ENCODE measurements at places on chromosomes 6 and 20.

DNA sequence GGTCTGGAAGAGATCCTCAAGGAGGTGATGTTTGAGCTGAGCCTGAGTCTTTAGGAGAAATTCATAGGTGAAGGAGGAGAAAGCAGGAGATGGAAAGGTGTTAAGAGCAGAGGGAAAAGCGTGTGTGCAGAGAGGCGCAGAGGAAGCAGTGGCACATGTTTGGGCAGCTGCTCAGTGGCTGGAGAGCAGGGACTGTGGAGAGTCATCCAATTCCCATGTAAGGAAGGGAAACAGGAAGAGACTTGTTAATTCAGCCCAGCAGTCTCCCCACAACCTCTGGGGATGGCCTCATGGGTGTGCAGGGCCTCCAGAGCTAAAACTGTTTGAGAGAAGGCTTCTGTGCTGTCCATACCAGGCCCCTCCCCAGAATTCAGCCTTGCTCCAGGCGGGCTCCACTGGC is 16.2 kb downstream of the AAR2 start:
- DNase-seq, result no peak

DNA sequence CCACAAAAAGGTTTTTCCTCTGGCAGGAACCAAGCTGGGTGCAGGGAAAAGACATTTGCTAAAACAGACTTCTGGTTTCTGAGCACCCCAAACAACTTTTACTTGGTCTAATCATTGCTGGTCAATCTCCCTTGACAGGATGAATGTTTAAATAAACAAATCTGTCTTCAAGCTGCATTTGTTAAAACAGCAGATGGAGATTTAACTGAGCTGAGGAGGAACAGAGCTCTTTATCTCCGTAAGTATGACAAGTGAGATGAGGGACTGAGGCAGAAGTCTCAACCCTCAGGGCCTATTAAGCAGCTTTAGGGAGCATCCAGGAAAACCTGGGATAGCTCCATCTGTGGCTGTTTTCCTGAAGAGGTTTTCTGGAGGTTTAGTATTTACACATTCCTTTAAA is 40.6 kb downstream of the NINL start:
- DNase-seq, result no peak

DNA sequence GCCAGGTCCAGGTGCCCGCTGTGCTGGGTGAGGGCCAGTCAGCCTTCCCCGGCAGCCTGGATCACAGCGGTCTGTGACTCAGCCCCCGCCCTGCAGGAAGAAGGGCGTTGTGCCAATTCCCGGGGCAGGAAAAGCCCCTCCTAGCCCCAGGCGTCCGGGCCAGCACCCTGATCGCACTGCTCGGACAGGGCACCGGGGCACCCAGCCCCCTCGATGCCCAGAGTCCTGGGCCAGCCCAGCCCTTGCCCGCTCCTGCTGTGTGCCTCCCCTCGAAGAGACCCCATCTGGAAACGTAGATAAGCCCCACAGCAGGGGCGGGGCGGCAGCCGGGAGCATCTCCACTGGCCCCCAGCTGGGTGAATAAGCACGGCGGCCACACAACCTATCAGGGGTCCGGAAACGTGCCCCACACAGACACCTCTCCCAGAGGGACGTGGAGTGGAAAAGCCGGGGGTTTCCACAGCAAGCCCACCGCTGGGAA is 9.9 kb downstream of the LAMA5 start:
- DNase-seq, result peak; percentile 52

DNA sequence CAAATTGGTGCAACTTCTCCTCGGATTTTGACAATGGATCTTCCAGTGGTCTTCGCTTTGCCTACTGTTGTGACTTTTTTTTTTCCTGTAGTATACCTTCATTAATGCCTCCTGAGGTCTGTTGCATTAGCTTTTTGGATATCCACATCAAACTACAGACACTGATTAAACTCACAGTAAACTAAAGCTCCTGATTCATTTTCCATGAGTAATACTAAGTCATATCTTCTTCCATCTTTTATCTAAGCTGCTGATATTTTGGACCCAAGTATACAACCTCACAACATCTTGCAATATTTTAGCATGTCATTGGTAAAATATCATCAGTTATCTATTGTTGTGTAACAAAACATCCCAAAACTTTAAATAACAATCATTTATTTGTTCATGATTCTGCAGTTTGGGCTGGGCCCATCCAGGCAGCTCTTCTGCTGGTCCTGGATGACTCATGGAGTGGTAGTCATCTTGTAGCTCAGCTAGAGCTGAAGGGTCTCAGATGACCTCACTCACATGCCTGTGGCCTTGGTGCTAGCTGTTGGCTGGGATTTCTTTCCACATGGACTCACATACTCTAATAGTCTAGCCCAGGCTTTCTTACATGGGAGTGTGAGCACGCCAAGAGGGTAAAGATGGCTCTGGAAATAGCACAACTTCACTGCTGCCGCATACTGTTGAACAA is 78.3 kb upstream of the SRSF6 start:
- DNase-seq, result peak; percentile 22

- no peak for DNase-seq
These were observed 23.9 kb upstream of the VSTM2L start for GRCh38 chr20:37878835-37879599.

- no peak for DNase-seq
These were observed 40.2 kb downstream of the PDE7B start for GRCh38 chr6:135891710-135892109.

GRCh38 chr6:133957780-133958242 is 4.8 kb downstream of the TBPL1 start:
- DNase-seq, result no peak

DNA sequence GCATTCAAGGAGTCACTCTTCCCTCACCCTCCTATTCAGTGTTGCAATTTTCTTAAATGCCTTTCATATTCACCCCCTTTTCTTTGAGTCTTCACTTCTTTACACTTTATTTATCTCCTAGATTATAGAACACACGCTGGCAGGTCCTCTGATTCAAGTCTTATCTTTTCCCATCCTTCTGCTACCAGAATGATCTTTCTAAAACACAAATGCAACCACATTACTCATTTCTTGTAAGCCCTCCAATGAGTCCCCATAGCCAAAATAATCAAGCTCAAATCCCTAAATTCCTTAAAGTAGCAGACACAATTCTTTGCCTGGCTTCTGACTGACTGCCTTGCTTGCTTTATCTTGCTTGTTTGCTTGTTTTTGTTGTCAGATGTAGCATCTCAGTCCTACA is 920.0 kb downstream of the TFAP2A start:
- no peak for DNase-seq

DNA sequence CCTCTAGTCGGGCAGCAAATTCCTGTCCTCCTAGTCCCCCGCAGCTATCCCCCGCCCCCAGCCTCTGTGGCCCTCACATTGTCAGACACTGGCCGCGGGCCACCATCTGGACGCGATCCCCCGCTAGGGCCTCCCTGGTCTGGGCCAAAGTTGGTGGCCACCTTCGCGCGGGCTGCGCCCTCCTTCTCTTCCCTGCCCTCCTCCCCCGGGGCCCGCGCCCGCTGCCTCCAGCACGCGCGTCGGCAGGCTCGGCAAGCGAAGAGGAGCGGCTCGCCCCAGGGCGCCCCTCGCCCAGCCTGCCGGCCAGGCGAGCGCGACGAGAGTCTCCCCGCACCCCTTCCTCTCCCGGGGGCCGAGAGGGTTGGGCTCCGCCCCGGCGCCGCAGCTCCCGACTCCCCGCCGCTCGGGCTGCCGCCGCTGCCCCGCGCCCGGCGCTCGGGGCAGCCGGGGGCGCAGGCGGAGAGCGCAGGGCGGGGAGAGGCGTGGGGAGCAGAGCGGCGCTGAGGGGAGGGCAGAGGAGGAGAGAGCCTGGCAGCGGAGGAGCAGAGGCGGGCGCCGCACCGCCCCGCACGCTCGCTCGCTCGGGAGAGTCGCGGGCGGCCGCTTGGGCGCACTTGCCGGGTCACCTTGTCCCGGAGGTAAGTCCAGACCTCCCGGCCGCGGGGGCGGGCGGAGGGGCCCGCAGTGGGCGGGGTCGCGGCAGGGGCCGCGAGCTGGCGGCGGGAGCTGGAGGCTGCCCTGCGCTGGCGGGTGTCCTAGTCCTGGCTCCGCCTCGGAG is at the start of gene SYNDIG1:
TSS of gene SYNDIG1 (plus strand) at position 514 of the 778 bp plus-strand sequence. CDS start 73,469 bp downstream, outside the sequence.
- DNase-seq, result no peak

GRCh38 chr6:60671369-60671768 is 1614.7 kb downstream of the KHDRBS2 start:
- no peak for DNase-seq

GRCh38 chr6:20589266-20589665 is 55.0 kb downstream of the CDKAL1 start:
- no peak for DNase-seq

- no peak for DNase-seq
These were observed 29.5 kb downstream of the TRMT11 start for GRCh38 chr6:126015863-126016262.

GRCh38 chr6:115830895-115831294 is 229.8 kb downstream of the FRK start:
- DNase-seq, result peak; percentile 21

DNA sequence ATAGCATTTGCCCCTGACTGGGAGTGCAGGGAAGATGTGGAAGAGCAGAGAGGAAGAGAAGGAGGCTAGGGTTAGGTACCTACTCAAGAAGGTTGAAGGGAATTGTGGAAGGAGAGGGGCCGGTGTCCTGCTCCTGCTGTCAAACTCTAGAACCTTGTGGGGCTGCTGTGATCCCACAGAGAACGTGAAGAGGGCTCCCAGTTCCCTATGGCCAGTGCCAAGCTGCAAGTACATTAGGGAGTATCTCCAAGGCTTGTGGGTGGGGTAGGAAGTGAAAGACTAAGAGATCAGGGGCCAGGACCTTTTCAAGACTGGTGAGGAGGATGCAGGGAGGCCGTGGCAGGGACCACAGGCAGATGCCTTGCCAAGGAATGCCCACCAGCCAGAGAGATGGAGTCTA is 263.4 kb downstream of the CDH26 start:
- DNase-seq, result no peak

DNA sequence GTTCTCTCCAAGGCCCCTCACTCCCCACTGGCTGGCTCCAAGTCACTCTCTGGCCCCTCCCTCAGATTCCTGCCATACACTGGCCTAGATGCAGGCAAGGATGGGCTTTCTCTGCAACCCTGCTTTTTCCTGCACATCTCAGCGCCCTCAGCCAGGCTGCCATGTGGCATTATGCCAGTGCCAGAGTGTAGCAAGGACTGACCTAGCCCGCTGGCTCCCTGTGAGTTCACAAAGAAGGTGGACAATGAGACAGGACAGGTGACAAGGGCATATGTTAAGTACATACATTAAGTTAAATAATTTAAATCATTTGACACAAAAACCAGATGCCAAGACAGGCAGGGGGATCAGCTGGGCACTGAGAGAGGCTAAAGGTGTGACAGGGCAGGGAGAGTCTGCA is 394.6 kb downstream of the ZFAND3 start:
- no peak for DNase-seq

DNA sequence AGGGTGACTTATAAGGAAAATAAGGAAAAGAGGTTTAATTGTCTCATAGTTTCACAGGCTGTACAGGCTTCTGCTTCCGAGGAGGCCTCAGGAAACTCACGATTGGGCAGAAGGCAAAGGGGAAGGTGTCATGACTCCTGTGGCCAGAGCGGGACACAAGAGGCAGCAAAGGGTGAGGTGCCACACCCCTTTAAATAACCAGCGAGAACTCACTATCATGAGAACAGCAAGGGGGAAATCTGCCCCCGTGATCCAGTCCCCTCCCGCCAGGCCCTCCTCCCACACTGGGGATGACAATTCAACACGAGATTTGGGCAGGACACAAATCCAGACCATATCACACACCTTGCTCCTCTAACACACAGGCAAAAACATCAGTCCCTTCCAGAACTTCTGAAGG is 254.0 kb downstream of the DLL1 start:
- DNase-seq, result no peak

DNA sequence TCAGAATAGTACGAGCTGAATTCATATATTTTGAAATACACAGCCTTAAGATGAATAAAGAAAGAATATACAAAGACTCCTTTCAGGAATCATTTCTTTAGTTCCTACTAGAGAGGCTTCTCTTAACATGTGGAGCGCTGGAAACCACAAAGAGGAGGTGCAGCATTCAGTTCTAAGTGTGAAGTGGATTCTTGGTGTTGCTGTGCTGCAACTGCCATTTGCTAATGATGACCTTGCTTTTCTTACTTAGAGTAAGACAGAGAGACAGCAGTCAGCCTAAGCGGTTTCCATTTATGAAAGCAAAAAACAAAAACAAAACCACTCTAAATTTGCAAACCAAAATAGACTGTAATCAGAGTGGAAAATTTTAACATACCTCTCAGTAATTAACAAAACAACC is 629.0 kb downstream of the EPHA7 start:
- no peak for DNase-seq

- DNase-seq, result no peak
These were observed 11.2 kb downstream of the UST start for GRCh38 chr6:148757944-148758480.

DNA sequence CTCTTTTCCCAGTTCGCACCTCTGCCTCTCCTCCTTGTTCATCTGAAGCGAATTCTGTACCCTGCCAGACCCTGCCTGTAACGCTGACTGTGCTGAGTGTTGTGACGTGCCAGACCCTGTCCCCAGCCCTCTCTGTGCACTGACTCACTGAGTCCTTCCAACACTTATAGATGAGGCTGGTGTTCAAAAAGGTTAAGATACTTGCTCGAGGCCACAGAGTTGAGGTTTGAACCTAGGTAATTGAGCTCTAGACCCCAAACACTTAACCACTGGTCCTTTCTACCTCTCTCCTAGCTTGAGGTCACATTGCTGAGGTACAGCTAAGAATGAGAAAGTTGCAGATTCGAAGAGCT is 45.7 kb upstream of the NEDD9 start:
- DNase-seq, result no peak

DNA sequence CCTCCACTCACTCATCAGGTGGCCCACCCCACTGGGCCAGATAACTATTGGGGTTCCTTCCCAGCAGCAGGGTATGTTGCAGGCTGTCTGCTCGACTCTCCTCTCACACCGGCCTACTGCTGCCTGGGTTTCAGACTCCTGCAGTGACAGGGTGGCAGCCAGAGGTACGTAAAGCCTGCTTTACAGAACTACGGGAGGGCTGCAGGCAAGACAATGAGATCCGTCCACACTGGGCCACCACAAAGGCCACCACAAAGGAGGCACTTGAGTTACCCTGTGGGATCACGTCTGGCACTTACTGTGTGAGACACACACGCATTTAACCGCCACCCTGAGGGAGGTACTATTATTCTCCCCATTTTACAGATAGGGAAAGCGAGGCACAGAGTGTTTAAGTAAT is 78.5 kb downstream of the NFATC2 start:
- DNase-seq, result no peak

GRCh38 chr6:47716207-47716606 is 17.8 kb downstream of the ADGRF4 start:
- no peak for DNase-seq

GRCh38 chr20:38536310-38536709 is 44.7 kb upstream of the ADIG start:
- no peak for DNase-seq

DNA sequence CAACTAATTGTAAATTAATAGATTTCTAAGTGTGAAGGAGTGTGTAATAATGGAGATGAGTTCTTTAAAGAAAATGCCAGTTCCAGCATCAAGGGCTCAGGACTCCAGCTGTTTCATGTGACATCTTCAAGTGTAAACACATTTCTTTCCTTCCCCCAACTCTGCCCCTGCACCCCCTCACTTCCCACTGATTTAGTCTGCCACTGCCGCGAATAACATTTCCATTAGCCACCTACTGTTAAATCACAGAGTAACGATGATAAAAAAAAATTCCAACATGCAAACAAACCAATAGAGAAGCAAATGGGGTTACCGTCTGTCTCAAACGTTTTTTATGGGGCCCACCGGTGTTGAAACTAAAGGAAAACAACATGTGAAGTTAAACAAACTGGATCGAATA is 414.3 kb downstream of the SAMD5 start:
- DNase-seq, result no peak

- DNase-seq, result no peak
These were observed 5.2 kb upstream of the ZFAND3 start for GRCh38 chr6:37814374-37814773.

All from kidney glomerular epithelial cell (primary cell).